AG09319 (cell line): ENCODE measurements at places on chromosomes 1 and 21.

GRCh38 chr1:167059045-167059808, 30.9 kb downstream of the GPA33 start:
- peak; percentile 2 for DNase-seq

DNA sequence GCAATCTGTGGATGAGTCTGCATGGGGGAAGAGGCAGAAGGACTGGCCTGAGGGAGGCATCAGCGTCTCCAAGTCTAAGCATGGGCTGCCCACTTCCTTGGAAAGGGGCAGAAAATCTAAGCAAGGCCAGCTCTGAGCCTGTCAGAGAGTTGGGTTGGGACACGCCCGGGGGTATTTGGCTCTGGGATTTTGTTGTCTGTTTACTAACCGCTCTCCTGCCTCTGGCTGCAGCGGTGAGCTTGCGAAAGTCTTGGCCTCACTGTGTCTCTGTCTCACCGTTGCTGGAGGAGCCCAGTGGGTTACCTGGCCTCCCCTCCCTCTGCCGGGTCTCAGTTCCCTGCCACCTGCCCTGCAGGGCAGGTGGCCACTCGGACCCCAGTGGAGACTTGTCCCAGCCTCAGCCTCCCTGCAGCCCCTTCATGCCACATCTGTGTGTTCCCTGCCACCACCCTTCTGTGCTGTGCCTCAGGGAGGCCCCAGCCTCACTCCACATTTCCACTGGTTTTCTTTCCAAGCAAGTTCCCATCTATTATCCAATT, 33.7 kb downstream of the EDN2 start:
- no peak for DNase-seq

DNA sequence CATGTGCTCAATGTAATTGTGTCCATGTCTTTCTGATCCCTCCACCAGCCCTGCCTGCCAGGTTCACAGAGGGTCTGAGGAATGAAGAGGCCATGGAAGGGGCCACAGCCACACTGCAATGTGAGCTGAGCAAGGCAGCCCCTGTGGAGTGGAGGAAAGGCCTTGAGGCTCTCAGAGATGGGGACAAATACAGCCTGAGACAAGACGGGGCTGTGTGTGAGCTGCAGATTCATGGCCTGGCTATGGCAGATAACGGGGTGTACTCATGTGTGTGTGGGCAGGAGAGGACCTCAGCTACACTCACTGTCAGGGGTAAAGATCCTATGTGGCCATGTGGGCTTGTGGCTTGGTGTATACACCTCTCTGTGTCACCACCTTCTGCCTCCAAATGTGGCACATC, 91.4 kb downstream of the OBSCN start:
- DNase-seq, result no peak

GRCh38 chr1:154751690-154752089, 118.4 kb downstream of the KCNN3 start:
- no peak for DNase-seq

GRCh38 chr1:62417351-62417999, 19.4 kb upstream of the USP1 start:
- DNase-seq, result no peak

GRCh38 chr1:180155182-180155682, 563 bp downstream of the QSOX1 start:
- no peak for DNase-seq

DNA sequence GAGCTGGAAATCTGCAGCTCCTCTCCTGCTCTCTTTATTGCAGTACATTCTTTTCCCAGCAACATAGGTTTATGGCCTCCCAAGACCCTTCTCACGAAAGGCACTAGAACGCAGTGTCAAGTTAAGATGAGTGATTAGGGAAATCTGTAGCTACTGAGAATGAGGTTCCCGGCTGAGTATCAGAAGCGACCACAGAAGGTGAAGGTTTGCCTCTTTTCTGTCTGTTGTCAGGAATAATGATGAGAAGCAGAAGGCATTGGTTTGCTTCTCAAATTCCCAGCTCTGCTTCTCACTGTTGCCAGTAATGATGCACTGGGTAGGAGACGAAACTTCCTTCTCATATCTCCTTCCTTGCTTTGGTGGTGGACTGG, 128.4 kb downstream of the NTMT2 start:
- no peak for DNase-seq

GRCh38 chr1:228064741-228065542, 17.6 kb upstream of the ARF1 start:
- no peak for DNase-seq

DNA sequence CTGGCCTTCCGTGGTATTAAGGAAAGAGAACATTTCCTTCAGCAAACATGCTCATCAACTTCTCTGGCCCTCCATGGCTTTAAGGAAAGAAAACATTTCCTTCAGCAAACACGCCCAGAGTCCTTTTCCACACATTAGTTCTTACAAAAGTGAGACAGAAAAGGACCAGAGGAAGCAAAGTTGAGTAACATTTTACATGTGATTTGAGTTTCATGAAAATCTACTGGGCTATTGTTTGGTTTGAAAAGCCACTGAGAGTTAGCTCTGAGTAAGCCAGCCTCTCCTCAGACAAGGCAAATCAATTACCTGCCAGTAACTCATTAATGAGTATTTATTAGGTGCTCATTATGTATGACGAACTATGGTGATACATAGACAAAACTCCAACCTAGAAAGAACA, 78.0 kb downstream of the NID1 start:
- DNase-seq, result no peak

GRCh38 chr1:216904471-216904870, 181.2 kb upstream of the ESRRG start:
- no peak for DNase-seq

DNA sequence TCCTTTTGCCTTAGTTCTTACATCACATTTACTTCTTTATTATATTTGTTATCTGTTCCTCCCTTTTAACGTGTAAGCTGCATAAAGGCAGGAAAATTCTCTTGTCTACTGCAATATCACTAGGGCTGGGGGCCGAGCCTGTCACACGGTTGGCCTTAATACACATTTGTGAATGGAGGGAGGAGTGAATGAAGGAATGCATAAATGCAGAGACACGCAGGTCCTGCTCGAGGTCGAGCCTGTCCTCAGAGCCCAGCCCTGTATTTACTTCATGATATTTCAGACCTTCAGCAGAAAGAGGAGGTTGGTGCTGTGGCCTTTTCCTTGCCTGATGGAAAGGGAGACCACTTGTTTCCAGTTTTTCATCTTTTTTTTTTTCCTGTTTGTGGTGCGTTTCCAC, 671.3 kb downstream of the PTPRU start:
- DNase-seq, result no peak

DNA sequence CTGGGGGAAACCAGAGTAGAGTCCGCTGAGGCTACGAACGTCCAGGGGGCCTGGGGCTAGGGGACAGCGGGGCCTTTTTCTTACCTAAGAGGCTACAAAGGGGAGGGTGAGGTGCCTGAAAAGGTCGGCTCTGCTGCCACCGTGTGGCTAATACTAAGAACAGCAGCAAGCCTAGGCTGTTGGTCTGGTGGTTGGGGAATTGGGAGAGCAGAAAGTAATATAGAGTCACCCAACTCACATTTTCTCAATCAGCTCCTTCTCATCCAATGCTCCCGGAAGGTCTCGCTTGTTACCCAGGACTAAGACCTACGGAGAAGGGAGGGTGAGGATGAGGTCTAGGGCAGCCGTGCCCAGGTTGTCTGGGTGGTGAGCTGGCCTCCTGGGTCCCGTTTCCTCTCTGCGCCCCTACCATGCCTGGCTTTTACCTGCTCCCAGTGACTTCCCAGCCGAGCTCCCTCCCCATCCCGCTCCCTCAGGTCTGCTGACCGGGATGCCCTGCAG, 9.3 kb downstream of the ARL8A start:
- peak; percentile 23 for DNase-seq

DNA sequence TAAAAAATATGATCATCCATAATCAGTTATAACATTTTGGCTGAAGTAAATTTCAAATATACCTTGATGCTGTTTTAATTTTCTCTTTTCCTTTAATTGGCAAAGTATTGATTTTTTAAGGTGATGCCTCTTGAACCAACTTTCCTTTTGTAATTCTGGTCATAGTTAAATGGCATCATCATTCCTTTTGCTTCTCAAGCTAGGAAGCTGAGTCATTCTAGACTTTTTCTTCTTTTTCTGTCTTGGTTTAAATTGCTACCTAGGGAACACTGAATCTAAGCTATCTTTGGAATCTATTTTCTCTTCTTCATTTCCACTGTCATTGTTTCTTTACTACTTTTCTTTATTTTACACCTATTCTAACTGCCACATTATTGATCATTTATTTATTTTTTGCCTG, 162.7 kb downstream of the HMCN1 start:
- no peak for DNase-seq

- no peak for DNase-seq
These were observed 147.2 kb downstream of the ETS2 start for GRCh38 chr21:38952890-38953289.
